ENCODE measurements at places on chromosomes 16 and 17. TPM values are rescaled to one million over a fixed set of nuclear protein-coding genes. Genes with fewer than 3 reads are reported as not detected.

GRCh38 chr16:15721018-15721417 lies 71.0 kb downstream of the NDE1 start:
- DNase-seq: no peak
- H3K27ac ChIP-seq: no peak overlapping the region
- H3K36me3 ChIP-seq: no peaks in the 10 kb centered on the region
- no peak overlapping the region for H3K4me3 ChIP-seq
- H3K4me1 ChIP-seq: no peaks in the 10 kb centered on the region

DNA sequence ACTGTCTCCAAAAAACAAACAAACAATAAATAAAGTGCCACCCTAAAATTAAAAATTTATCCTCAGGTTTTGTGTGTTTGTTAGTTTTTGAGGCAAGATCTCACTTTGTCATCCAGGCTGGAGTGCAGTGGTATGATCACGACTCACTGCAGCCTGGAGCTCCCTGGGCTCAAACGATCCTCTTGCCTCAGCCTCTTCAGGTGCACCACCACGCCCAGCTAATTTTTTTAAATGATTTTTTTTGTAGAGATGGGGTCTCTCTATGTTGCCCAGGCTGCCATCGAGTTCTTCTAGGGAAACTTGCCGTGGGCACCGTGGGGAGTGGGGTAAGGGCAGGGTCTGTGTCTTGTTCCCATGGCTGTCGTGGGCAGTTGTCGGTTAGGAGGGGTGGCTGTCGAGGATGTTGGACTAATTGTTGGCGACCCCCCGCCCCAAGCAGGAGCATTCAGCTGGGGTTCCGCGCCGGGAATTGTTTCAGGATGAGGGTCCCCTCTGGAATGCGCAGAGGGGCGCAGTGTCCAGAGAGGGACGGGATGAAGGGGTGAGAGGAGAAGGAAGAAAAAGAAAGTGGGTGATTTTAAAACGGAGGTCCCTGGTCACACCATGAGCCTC lies 1.1 kb upstream of the RNF213 start:
- H3K4me1 ChIP-seq: peaks cover 52% of the 10 kb centered on the region
- no peak for DNase-seq
- H3K27ac ChIP-seq: peak overlapping the region; percentile 98
- peak overlapping the region; percentile 65 for H3K4me3 ChIP-seq
- no peaks in the 10 kb centered on the region for H3K27me3 ChIP-seq

GRCh38 chr17:7932483-7932891 lies 481 bp downstream of the CNTROB start:
- DNase-seq: no peak
- no peaks in the 10 kb centered on the region for H3K27me3 ChIP-seq
- H3K4me1 ChIP-seq: peaks cover 46% of the 10 kb centered on the region
- H3K27ac ChIP-seq: peak overlapping the region; percentile 89
- peaks cover 14% of the 10 kb centered on the region for H3K36me3 ChIP-seq

The CACNG3 gene
- total RNA-seq: not detected

The MARCHF10 gene
- total RNA-seq: 0.25 TPM

The NECAB2 gene
- not detected for total RNA-seq

The VMO1 gene
- 12.5 TPM for total RNA-seq

Measured in vagina (tissue), 2 donors.